ENCODE measurements at places on chromosomes 2 and 18. TPM values are rescaled to one million over a fixed set of nuclear protein-coding genes. Genes with fewer than 3 reads are reported as not detected.

GRCh38 chr2:28035816-28036215 lies 145.3 kb downstream of the BABAM2 start:
- H3K4me3 ChIP-seq = no peak overlapping the region
- no peaks in the 10 kb centered on the region for H3K27me3 ChIP-seq
- H3K4me1 ChIP-seq = peaks cover 2% of the 10 kb centered on the region
- no peak for DNase-seq
- H3K36me3 ChIP-seq = no peaks in the 10 kb centered on the region

GRCh38 chr2:70203086-70203485 lies 12.3 kb upstream of the C2orf42 start:
- H3K4me3 ChIP-seq = no peak overlapping the region
- no peaks in the 10 kb centered on the region for H3K36me3 ChIP-seq

DNA sequence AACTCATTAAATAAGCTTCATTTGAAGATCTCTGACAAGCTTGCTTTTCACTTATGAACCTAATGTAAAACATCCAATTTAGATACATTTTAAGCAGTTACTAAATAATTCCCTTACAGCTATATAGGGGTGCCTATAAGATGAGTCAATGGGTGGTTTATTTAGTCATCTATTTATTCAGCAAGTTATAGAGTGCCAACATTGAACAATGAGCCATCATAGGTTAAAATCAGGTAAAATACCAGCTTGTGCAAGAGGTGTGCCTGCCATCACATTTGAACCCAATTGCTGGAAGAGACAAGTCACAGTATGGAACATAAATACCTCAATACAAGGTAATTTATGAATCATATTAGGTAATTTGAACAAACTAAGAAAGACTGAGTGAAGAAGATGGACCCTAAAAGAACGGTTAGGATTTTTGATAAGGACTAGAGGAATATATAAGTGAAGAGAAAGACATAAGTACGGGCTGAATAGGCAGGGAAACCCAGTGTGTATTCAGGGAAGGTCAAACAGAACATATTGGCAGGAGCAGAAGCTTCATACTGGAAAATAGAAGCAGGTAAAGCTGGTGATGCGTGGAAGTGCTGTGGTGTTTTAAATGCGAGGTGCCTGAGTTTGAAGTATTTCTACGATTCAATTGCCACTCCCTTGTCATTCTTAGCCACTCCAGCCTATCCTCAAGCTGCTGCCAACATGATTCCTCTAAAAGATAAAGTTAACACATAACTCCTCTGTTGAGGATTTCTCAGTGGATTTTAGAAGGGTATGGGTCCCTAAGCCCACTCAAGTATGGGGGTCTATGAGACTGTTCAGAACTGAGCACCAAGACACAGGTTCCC lies 18.9 kb upstream of the STAT4 start:
- H3K36me3 ChIP-seq = no peaks in the 10 kb centered on the region
- peak overlapping the region; percentile 20 for H3K27ac ChIP-seq
- peaks cover 78% of the 10 kb centered on the region for H3K4me1 ChIP-seq

DNA sequence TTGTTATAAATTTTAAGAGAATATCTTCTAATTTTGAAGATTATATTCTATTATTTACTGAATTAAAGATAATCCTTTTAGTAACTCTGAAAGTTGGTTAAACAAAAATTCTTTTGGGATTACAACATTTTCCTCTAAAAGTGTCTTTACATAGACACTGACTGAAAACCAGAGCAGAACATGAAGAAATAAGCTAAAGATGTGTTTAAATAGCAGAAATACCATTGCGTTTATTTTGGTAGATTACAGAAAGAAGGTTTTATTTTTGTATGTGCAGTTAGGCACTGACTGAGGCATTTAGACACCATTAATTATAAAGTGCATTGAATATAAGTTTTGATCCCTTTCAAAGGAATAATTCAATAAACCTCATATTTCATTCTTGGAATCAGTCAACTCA lies 13.5 kb upstream of the NPC1 start:
- peaks cover 32% of the 10 kb centered on the region for H3K27me3 ChIP-seq
- no peak overlapping the region for H3K4me3 ChIP-seq
- DNase-seq = no peak
- no peaks in the 10 kb centered on the region for H3K4me1 ChIP-seq
- no peak overlapping the region for H3K27ac ChIP-seq

DNA sequence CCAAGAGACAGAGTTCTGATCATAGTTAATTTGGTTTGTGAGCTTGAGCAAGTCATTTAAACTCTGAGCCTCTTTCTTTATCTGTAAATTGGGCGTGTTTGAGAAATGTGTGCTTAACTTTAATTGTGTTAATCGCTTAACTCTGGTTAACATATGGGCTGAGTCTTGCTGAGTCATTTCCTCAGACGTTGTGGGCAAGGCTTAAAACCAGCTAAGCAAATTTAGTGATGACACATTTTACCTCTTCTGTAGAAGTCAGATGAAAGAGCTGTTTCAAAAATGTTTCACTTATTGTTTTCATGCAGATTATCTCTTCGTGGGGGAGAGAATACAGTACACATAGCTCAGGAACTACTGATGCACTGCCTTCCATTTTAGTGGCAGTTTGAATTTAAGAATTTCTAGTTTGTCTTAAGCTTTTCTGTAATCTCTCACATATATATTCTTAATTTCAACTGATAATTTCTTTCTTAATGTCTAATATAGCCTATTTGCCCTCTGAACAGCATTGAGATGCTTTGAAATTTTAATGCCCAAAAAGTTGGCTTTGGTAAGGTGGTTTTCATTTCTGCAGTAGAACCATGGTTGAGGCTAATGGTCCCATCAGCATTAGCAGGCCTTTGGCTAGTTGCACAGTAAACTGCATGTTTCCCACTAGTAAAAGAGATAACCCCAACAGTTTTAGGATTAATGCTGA lies 34.9 kb downstream of the RAB10 start:
- H3K27me3 ChIP-seq = no peaks in the 10 kb centered on the region
- DNase-seq = no peak
- peaks cover 34% of the 10 kb centered on the region for H3K4me1 ChIP-seq
- no peak overlapping the region for H3K4me3 ChIP-seq
- H3K36me3 ChIP-seq = peaks cover 9% of the 10 kb centered on the region

- no peak overlapping the region for H3K27ac ChIP-seq
- peaks cover 27% of the 10 kb centered on the region for H3K36me3 ChIP-seq
- H3K27me3 ChIP-seq = no peaks in the 10 kb centered on the region
- no peak overlapping the region for H3K4me3 ChIP-seq
These were observed 30.1 kb upstream of the GTF2A1L start for GRCh38 chr2:48587560-48587959.

DNA sequence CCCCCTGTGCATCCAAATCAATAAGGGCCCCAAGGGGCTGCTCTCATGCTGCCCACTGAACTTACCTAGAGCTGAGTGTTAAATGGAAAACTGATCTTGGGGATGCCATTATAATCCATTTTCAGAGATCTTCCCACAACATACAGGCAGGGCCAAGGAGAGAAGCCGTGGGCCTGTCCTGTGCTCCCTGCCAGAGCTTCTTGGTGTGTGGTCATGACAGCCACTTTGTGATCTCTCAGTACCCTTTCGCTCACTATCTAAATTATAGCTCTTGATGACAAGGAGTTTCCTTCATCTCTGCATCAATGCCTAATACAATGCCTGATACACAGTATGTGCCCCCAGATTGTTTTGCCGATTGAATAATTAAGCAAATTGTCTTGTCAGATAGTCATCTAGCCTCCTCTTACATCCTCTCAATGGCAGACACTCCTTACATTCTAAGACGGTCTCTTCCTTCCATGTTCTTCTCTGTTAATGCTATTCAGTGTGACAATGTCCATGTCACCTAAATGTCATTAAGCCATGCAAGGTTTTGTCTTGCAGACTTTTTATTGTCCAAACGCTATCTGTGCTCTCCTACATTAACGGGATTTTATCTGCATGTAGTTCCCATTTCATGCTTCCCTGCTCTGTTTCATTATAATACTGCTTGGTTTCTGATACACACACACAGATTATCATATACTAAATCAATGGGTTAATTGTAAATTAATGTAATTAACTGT lies 5.9 kb downstream of the CSRNP3 start:
- no peak overlapping the region for H3K4me3 ChIP-seq
- no peaks in the 10 kb centered on the region for H3K36me3 ChIP-seq

GKN2 gene
- total RNA-seq = not detected

KIF5C gene
- total RNA-seq = 10.2 TPM

GALM gene
- total RNA-seq = 2.9 TPM

PRSS56 gene
- total RNA-seq = not detected

XDH gene
- 0.78 TPM for total RNA-seq
